Stimulated activated CD4-positive, alpha-beta T cell treated with anti-CD3 and anti-CD28 coated beads, TNF-alpha, amount 100 ng/mL, for 4 hours (primary cell): ENCODE measurements at places on chromosomes 5 and 9.

- no peak for DNase-seq
Observed at GRCh38 chr5:111238431-111239225, 14.4 kb downstream of the CAMK4 start.

GRCh38 chr9:130713286-130713960 lies 19.8 kb downstream of the EXOSC2 start:
- no peak for DNase-seq

DNA sequence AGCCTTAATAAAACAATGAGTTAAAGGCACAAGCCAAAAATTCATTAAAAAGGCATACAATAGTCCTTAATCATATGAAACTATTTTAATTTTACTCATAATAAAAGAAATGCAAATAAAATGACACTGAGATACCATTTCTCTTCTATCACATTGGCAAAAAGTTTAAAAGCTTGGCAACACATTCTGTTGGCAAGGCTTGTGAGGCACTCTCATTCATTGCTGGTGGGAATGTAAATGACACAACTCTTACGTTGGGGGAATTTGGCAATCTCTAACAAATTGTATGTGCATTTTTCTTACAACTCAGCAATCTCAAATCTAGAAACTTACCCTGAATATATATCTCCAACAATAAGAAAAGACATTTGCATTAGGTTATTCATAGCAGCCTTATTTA lies 111.6 kb downstream of the PRELID2 start:
- DNase-seq, result no peak

DNA sequence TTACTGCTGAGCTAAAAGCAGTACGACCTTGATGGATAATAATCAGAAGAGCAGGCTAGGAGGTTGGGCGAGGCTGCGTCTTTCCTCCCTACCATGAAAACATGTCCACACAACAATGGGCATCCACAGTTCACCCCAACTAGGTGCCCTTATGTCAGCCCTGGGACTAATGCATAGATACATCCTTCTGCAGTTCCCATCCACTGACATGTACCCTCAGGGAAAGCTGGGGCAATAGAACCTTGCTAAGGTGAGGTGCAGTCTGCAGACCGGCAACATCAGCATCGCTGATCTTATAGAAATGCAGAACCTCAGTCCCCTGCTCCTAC lies 697 bp upstream of the PRUNE2 start:
- DNase-seq, result no peak

DNA sequence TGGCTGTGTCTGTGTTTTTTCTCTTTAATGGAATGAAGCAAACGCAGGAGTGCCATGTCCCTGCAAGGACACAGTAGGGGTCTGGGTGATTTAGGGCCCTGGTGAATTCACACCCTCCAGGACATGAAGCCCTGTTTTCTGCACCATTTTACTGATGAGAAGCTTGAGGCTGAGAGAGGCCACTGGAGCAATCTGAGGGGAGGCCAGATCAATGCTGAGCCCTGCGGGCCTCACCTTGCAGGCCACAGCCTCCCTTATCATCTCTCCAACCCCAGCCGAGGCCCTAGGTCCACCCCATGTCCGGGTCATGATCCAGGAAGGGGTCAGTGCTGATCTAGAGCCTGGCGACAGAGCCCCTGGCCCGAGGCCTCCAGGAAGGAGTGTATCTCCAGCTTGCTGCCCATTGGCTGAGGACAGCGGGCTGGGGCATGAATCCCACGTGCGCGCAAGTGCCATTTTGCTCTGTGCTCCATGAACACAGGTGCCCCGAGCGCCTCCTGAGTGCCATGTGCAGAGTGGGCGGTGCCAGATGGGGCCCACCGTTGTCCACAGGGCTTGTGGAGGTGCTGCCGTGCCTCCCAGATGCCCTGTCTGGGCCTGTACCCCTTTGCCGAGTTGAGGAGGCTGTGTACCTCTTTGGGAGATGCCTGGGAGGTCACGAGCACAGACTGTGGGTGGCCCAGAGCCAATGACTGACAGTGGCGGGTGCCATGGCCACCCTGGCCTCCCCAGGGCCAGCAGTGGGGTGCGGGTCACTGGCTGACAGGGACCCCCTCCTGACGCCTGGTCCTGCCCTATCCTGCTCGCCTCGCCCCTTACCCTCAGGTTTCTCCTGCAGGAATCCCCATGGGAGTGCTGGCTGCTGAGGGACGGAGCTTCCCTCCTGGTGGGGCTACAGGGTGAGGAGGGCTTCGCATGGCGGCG lies 32.3 kb upstream of the LPCAT1 start:
- no peak for DNase-seq

- DNase-seq, result no peak
Observed at GRCh38 chr5:51230336-51230735, 152.9 kb upstream of the ISL1 start.

- DNase-seq, result no peak
Observed at GRCh38 chr5:15741591-15741990, 241.6 kb downstream of the FBXL7 start.

DNA sequence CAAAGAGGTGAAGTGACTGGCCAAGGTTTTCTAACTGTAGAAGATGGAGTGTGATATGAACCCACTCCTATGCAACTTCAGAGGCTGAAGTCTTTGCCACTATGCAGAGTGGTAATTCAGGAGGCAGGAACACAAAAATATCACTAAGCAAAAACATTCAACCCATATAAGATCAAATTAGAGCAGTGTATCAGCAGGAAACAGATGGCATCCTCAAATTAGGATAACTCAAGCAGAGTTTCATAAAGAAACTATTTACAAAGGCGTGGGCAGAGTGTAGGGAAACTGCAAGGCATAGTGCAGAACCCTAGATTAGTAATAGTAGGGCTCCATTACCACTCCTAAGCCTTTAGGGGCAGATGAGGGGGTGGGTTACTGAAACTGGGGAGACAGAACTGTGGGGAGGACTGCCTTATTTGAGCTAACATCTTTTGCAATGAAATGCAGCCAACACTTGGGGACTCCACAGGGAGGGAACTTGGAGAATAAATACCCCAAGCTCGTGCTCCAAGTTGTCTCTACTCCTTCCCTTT lies 72.2 kb downstream of the PTTG1 start:
- DNase-seq, result no peak

- no peak for DNase-seq
Observed at GRCh38 chr9:107866711-107867311, 377.2 kb upstream of the KLF4 start.

GRCh38 chr9:87389936-87390335 lies 107.7 kb upstream of the DAPK1 start:
- DNase-seq, result no peak

DNA sequence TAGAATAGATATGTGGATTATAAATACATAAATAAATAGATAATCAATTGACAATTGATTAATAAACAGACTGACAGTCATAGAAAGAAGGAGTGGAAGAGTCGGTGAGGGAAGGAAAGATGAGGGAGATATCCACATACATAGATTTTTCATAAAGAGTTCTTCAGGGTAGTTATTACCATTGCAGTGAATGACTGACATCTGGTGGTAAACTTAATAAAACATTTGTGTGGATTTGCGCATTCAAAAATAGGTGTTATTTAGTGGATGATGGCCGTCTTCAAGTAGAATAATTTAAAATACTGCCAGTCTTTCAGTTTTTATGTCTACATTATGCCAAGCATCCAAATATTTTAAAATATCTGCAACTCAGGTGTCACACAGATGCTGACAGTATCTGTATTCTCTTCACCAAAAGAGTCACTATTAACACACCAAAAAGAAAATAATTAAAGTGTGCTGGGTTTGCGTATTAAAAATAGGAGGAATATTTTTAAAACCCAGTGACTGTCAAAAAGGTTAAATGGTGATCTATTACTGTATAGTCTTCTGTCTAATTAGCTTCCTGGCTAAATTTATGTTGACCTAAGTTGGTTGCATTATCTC lies 78.8 kb downstream of the GIN1 start:
- DNase-seq, result no peak

DNA sequence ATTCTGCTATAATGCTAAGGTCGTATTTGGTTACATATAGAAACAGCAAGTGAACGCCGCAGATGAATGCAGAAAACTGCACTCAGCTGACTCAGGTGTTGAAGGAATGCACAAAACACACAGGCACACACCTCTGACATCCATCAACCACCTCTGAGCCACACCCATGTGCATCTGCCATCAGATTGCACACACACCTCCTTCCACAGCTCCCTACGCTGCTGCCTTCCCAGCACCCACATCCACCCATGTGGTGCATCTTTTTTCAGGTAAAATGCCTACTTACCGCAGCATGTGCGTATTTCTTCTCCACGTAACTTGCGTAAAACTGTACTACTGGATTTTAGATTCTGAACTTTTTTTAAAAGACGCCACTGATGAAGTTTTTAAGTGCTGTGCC lies 7.1 kb downstream of the STK10 start:
- DNase-seq, result no peak

DNA sequence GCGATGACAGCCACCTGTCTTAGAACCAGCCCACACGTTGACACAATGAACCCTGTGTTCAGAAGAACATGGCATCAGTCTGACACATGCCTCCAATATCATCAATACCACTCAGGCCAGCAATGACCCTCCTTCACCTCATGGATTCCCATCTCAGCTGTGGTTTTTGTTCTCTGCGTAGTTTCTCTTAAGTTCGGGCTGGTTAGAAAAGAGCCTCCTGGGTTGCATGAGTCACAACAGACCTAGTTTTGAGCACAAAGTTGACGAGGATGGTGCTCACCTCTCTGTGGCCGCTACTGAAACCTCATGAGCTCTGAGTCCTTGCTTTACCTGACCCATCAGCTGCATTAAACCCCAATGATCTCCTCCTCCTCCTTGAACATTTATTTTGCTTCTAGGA lies 299.9 kb downstream of the SPOCK1 start:
- no peak for DNase-seq

DNA sequence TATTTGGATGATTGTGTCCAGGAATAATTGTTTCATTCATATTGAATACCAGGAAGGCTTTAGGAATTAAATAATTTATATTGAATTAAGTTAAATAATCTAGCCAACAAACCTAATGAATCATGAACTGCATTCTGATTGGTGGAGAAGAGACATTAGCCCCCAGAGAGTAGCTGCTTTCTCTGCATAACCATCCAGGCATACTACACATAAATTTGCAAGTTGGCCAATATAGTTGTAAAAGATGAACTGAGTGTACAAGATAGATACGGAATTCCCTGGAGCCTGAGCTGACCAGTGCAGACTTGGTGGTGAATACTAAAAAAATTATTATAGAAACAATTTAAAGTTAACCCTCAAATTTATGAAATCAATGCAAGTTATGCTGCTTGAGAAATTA lies 311.8 kb upstream of the KIF2A start:
- no peak for DNase-seq

- no peak for DNase-seq
Observed at GRCh38 chr5:42872865-42873264, 61.2 kb upstream of the SELENOP start.

GRCh38 chr9:133248726-133249295 lies 26.2 kb downstream of the ABO start:
- no peak for DNase-seq

DNA sequence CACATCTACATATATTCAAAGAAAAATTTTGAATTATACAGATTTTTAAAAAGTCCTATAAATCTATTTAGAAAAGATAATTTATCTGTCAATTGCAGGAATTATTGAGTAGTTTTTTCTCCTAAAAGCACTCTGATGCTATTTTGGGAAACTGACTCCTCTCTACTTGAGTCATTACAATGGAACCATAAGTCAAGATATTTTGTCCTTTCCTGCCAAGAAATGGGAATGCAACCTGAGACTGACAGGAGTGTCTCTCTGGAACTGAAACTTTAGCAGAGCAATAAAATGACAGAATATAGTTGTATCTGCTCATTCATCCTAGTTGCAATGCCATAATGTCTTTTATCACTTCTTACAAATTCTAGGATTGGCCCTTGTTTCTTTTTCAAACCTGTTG lies 48.6 kb downstream of the CARTPT start:
- no peak for DNase-seq

- no peak for DNase-seq
Observed at GRCh38 chr9:90909225-90909624, 107.6 kb downstream of the SYK start.

- no peak for DNase-seq
Observed at GRCh38 chr9:36318212-36318802, 60.1 kb upstream of the GNE start.
